IPS-NIHi11 (cell line): ENCODE measurements at places on chromosomes 1 and 21.

GRCh38 chr1:59967141-59967697, 40.6 kb upstream of the CYP2J2 start:
- DNase-seq = no peak

DNA sequence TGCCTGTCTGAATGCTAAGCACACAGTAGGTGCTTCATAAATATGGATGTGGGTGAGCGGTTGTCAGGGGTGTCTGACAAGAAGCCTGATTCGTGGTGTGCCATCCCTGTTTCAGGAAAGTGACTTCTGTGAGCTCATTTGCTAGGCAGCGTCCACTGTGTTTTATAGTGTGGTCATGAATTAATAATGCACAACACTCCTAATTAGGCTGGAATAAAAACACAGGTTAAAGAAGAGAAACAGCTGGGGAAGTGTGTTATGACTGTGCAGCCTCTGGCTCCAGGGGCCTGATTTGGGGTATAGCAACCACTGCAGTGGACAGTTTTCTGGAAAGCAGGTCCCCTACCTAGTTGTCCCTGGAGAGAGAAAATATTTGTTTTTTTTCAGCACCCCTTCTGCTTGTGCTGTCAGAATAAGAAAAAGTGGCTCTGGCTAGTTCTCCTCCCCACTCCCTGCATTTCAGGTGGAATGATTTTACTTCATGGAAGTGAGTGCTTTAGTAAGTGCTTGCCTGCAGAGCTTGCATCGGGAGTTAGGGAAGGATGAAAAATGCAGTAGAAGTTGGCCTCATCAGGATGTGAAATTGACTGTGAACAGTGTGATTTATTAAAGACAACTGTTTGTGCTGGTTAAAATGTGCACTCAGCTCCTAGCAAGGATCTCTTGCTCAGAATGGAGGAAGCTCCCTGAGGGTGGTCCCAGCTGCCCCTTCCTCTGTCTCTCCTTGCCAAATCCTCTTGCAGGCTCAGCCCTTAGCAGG, 333.8 kb downstream of the HHAT start:
- DNase-seq = no peak

DNA sequence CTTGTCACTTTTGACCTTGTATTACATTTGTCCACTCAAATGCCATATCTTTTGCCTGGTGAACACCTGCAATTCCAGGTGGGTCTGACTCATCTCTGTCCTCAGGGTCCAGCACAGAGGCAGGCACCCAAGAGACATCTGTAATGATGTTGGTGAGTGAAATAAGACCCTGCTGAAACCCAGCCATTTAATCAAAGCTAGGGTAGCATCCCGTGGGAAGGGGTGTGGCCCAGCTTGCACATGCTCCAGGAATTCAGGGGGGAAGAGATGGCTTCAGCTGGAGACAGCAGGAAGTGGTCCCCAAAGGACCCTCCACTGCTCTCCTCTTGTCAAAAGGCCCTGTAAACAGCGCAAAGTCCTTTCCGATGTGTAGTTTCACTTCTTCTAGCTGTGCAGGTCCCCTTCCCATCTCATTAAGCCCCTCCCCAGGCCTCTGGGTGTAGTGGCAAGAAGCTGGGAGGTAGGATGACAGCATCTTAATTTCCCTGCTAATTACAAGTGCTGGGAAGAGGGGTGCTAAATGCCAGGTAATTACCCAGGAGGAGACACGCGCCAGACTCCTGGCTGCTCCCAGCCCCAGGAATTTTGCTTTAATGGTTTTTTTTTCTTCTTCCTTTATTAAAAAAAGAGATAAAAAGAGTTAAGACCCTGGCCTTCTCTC, 54.4 kb upstream of the TRABD2B start:
- DNase-seq = no peak

DNA sequence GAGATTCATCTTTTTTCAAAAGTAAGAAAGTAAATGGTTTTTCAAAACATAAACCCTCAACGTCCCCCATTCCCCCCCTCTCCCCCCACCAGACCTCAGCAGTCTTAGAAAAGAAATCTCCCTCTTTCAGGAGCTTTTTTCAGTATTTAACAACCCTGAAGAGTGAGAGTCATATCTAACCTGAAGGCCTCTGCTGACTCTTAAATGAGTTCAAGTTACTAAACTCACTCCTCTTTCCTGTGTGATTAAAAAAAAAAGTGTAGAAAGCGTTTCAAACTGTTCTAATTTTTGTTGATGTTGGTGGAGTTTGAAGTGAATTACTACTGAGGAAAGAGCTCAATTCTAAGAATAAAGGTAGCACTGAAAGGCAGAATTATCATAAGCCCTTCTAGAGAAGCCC, 93.7 kb downstream of the VAV3 start:
- DNase-seq = no peak

- DNase-seq = no peak
Observed at GRCh38 chr1:39640861-39641260, 1.4 kb upstream of the HEYL start.

DNA sequence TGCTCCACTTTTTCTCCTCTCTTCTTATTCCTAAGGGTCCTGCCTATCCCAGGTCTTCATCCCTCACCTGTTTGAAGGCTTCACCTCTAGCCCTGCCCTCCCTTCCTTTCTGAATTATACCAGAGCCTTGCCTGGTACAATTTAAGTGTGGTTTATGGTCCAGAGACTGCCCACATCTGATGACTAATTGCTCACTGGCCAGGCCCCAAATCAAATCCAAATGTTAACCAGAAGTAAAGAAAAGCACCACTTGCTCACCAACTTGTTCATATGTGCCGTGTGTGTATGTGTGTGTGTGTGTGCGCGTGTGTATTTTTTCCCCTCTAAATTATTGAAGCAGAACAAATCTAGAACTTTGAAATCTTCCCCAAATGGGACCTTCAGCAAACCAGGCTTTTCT, 26.4 kb downstream of the MYOM3 start:
- no peak for DNase-seq

DNA sequence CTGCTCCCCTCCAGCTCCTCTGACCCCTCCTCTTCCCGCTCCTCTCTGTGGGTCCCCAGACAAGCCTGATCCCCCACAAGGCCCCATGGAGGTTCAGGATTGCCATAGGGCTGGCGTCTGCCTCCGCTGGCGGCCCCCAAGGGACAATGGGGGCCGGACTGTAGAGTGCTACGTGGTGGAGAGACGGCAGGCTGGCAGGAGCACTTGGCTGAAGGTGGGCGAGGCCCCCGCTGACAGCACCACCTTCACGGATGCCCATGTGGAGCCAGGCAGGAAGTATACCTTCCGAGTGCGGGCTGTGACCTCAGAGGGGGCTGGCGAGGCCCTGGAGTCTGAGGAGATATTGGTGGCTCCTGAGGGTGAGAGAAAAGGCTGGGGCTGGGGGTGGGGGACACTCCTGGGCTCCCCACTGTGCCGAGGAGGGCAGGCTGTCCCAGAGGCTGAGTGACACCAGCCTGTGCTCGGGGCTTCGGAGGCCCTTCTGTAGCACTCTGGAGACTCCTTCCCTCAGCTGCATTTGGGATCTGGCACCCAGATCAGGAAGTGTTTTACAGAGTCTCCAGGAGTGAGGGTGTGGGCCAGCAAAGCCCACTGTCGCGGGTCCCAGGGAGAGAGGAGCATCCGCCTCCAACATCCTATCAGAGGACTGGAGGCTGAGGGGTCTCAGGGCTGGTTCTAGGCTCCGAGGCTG, 25.9 kb downstream of the IGFN1 start:
- DNase-seq = no peak
